NCI-H524 (cell line): ENCODE measurements at places on chromosomes 2 and 18.
A peak's percentile ranks its signal among the peaks of the same experiment; 100 is the strongest.

GRCh38 chr18:36181441-36181840, 5.9 kb upstream of the MOCOS start:
- DNase-seq = no peak

GRCh38 chr2:191688934-191689695, 11.2 kb downstream of the NABP1 start:
- DNase-seq = no peak

DNA sequence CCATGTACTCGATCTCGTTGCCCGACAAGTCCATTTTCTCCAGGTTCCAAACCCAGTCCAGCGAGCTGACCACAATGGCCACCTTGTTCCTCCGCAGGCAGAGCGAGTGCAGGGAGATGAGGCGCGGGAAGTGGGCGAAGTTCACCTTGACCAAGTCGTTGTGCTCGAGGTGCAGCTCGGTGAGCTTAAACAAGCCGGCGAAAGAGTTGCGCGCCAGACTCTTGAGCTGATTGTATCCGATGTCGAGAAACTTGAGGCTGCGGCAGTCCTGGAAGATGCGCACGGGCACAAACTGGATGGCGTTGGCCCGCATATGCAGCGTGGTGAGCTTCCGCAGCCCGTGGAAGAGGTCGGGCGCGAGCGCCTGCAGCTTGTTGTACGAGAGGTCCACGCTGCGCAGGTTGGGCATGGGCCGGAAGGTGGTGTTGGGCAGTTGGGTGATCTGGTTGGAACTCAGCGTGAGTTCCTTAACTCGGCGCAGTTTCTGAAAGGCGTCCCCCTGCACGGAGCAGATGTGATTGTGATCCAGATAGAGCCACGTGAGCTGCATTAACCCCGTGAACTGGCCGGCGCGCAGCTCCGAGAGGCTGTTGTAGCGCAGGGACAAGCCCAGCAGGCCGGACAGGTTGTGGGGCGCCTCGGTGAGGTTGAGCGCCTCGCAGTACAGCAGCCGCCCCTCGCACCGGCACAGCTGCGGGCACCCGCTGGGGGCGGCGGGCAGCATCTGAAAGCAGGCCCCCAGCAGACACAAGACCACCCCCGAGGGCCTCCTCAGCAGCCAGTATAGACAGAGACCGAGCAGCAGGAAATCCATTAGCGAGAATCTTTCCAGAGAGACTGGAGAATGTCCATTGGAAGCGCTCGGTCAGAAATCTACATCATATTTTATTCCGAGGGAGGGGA, 1.3 kb downstream of the LRRTM1 start:
- no peak for DNase-seq

GRCh38 chr2:201913201-201913600, 106.9 kb downstream of the CDK15 start:
- no peak for DNase-seq

DNA sequence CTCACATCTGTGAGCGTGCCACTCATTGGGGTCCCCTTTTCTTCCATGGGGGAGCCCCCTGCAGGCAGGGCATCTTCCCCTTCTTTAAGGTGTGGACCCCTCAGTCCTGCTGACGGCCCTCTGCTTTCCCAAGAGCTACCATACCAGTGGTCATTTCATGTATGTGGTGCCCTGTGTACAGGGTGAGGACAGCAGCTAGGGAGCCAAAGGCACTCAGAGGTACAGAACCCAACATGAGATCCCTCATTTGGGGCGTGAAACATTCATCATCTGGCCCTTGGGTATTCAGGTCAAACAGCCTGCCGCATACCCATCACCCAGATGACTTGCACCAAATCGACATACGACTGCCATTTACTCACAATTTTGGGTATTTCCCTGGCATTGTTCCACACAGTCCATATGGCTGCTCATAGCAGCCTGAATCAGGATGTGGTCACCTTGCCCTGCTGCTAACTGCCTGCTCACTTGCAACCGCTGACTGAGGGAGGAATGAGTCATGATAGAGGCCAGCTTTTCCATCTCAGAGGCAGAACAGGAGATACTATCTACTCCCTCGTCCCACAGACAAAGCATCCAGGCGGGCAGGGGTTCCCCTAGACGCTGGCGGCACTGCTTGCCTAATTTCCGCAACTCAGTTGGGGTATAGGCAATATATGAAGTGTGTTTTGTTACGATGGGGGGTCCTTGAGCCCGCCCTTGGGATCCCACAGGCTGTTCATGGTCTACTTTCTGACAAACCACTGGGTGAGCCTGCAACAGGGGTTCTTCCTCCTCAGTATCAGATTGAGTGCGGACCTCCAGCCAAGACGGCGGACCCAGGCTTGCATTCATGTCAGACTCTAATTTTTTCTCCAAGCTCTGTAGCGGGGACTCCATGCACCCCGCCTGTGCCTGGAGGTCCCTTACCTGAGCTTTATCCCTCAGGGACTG, 228.6 kb downstream of the SATB2 start:
- no peak for DNase-seq

GRCh38 chr2:10375570-10376281, 72.4 kb downstream of the ODC1 start:
- no peak for DNase-seq

DNA sequence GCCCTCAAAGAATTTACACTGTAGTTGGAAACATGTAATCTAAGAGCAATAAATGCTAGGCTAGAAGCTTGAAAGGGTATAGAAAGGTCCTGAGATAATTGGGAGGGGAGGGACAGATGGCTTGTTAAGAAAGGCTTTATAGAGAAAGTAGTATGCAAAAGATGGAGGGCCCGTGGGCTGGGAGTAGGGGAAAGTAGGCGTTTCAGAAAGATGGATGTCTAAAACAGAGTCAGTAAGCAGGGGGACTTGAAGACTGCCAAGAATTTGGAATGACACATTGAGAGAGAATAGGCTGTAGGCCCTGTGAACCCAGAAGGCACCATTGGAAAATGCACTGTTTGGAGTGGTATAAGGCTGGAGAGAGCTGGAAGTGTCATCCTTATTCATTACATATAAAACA, 822 bp downstream of the PSMG2 start:
- peak; percentile 52 for DNase-seq
